GM13977 (cell line): ENCODE measurements at places on chromosomes 2 and 18.

- no peak for DNase-seq
Observed at GRCh38 chr2:65918760-65919187, 486.4 kb upstream of the SPRED2 start.

- no peak for DNase-seq
Observed at GRCh38 chr18:39389800-39390379, 1824.3 kb upstream of the CELF4 start.

- DNase-seq: no peak
Observed at GRCh38 chr18:2610549-2610948, 39.2 kb downstream of the NDC80 start.

GRCh38 chr2:98164256-98164655 lies 77.3 kb downstream of the VWA3B start:
- DNase-seq: no peak

DNA sequence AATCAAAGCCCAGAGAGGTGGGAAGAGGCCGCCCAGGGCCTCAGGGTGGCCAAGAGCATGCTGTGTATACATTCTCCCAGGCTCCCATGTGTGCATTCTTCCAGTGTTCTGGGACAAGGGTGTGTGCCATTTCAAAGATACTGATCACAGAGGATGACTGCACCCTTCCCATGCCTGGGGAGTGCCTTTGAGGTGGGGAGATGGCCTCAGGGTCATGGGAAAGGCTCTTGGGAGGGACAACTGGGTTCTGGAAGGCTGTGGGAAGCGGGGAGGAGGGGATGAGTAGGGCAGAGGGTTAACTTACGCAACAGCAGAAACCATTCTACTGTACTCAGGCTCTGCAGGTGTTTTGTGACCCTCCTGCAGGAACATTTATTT lies 40.9 kb downstream of the KLHL29 start:
- no peak for DNase-seq

- no peak for DNase-seq
Observed at GRCh38 chr2:20561637-20562454, 89.1 kb downstream of the HS1BP3 start.

- DNase-seq: no peak
Observed at GRCh38 chr18:74370115-74370514, 54.5 kb downstream of the C18orf63 start.

DNA sequence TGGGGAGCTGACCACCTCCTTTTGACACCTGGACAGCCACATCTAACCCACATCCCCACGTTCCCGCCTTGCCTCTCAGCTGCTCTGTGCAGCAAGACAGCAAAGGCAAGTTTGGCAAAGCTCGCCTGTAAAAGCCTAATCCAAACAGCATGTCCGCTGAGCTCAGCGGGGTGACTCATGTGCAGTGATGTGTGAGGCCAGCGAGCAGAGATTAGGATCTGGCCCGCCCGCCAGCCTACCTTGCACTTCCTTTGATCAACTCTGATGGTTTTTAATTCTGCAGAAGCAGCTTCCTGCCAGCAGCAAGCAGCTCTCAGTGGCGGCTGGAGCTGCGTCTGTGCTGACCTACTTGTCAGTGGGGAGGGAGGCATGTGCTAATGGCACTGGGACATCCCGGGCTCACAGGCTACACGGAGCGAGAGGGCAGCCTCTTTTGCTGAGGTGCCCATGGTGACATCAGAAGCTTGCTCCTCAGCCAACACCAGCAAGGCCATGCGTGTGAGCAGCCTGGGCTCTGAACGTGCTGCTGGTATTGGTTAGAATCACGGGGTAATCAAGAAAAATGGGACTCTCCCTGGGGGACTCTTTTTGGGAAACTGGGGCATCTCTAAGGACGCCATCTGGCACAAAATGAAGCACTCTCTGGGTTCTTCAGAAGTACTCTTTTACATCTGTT lies 36.0 kb upstream of the EML4 start:
- DNase-seq: peak; percentile 57

GRCh38 chr2:164039270-164039669 lies 303.5 kb upstream of the FIGN start:
- DNase-seq: no peak

DNA sequence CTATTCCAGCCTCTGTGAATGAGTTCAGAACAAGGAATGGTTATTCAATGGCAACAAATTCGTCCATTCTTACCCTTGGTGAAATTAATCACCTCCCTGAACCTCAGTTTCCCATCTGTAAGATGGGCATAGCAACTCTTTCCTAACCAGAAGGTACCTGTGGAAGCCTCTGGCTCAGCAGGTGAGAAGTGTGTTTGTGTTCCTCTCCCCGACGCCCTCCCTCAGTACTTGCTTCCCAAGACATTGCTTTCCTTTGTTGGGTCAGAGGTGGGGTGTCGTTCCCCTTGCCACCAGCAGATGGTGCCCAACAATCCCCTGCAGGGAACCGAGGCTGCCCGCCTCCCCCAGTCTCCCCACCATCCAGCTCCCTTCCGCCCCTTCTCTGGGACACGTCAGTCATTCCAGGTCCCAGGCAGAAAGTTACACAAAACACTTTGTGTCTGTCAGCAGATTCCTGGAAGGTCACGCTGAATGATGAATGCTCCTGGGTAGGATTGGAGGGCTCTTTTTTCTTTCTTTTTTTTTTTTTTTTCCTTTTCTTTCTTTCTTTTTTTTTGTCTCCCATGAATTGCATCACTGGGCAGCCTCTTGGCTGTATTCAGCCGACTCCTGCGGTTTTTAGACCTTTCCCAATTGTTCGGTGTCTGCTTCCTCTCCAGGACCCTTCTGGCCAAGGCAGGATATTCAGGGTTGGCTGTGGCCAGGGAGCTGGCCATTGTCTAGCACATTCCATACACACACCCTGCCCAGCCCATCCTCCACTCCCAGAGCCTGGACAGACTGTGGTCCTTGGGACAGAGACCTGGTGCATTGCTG lies 117.3 kb downstream of the LPIN1 start:
- peak; percentile 70 for DNase-seq

DNA sequence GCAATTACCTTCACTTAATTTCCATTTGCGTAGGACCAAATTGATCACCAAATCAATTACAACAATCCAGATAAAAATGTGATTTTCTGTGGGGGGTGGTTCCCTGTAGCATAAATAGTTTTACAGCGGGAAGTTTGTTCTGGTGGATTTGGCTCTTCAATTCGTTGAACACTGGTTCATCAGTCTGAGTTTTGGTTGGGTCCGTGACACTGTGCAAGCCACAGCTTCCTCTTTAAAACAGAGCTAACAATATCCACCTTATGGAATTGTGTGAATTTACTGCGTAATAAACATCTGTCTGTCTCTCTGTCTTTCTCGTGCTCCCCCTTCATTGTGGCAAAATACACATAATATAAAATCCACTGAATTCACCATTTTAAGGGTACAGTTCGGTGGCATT lies 310.8 kb downstream of the TGIF1 start:
- no peak for DNase-seq

GRCh38 chr2:239800785-239801386 lies 224.3 kb downstream of the NDUFA10 start:
- no peak for DNase-seq

DNA sequence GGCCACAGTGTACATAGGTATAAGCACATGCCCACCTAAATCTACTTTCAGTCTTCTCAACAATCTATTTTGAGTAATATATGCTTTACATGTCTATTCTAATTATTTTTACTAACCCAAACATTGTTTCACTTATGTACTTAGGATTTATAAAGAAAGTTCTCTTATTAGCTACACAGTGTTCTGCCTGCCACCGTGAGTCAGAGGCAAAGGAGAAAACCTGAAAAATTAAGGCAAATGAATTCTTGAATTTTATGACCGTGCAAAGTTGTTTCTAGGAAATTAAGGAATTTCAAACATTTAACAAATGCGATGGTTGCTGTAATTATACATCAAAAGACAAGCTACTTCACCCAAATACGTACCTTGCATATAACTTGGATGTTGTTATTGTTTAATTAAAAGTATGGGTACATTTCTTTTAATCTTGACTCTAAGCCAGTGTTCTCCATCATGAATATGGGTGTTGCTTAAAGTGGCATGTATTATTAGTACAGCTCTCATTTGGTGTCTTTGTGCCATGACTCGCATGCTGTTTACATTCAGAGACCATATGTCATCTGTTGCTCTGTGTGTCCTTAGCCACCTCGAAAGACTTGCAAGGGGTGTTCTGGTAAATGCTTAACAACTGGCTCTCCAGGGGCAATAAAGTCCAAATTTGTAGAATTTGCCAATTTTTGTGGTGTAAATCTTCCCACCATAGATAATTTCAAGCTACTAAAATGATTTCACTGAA lies 154.3 kb upstream of the FN1 start:
- DNase-seq: no peak

- DNase-seq: no peak
Observed at GRCh38 chr2:238260883-238261282, 21.0 kb upstream of the HES6 start.

GRCh38 chr2:8645176-8645831 lies 36.6 kb upstream of the ID2 start:
- no peak for DNase-seq

DNA sequence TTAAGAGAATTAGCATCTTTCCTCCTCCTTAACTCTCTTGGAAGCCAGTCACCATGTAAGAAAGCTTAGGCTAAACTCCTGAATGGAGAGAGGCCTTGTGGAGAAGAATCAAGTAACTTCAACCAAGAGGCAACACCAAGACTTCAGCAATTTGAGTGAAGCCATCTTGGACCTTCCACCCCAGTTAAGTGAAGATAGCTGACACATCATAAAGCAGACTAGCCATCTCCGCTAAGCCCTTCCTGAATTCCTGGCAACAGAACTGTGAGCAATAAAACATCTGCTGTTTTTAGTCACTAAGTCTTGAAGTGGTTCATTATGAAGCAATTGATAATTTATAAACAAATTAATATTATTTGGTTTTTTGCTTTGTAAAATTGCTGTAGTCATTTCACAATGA lies 1.5 kb upstream of the ZNF397 start:
- DNase-seq: no peak

DNA sequence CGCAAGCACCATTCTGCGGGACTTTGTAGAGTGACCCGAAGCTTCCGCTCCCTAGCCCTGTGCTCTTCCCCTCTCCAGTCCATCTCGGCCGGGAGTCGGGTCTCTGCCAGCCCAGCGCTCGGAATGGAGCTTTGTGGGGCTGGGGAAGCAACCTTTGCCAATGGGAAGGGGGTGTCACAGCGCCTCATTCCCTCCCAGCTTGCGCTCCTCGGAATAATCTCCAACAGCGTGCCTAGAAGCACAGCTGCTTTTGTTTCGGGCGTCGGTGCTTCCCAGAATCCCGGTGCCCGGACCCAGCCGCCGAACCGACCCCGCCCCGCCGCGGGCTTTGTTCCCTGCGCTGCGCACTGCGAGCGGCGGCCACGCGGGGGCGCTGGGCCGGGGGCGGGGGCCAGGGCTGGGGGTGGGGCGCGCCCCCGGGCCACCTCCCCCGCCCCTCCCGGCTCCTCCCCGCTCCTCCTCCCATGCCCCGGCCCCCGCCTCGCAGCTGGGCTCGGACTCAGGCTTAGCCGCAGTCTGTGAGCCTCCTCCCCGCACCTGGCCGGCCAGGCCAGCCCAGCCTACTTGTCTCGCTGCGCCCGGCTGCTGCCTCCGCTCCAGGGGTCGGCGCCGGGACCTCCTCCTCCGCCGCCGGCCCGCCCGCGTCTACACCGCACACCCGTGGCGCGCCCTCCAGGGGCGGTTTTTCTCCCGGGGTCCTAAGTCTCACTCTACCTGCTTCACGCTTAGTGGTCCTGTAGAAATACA lies 77.7 kb upstream of the SMAD2 start:
- peak; percentile 89 for DNase-seq

DNA sequence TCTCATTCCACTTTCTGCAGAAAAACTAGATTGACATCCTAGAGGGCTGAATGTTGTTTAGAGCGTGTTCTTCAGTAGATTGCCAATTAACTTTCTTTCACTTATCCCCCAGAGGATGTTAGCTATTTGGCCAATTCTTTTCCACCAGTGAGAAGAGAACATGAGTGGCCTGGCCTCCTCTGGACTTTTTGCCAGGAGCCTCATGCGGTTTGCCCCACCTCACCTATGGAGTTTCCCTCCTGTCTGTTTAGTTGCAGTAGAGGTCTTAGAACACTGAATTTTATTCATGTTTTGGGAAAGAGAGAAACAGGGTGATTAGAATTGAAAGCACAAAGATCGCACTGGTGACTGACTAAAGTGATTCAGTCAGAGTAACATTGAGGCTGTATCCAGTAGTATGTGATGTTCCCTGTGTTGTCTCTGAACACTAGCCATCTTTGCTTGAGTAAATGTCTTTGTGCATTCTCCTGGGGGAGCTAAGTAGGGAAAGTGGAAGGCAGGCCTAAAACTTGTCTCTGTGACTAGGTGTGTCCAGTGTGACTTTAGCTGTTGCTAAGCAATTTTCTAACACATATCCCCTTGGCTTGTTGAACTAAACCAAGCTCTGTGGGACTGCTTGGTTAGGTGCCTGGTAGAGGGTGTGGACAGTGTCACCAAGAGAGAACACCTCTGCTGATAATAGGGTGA lies 34.0 kb downstream of the UGP2 start:
- DNase-seq: peak; percentile 12

- no peak for DNase-seq
Observed at GRCh38 chr18:8688816-8689215, 16.5 kb upstream of the MTCL1 start.

DNA sequence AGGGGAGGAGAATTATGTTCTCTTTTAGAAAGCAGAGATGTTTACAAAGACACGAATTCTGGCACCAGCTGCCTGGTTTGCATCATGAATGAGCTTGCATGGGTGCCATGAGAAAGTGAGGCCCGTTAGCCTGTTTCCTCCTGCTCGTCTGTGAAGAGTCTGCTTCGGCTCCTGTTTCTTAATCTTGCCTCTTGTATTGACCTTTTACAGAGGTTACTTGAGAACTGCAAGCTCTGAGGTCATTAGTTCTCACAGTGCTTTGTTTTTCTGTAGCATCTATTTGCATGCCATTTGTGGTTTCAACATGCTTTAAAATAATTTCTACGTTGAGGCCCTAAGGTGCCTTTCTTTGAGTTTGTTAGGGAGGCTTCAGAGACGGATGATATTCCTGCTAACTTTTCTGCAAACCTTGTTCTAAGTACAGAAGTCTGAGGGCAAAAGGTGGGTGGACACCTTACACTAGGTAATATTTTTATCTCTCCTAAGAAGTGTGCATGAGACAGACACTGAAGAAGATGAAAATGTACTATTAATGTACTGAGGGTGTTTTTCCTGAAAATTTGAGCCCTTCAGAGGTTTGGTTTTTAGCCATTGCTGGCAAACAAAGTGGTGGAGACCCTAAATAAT lies 53.4 kb upstream of the LINC00305 start:
- peak; percentile 61 for DNase-seq

DNA sequence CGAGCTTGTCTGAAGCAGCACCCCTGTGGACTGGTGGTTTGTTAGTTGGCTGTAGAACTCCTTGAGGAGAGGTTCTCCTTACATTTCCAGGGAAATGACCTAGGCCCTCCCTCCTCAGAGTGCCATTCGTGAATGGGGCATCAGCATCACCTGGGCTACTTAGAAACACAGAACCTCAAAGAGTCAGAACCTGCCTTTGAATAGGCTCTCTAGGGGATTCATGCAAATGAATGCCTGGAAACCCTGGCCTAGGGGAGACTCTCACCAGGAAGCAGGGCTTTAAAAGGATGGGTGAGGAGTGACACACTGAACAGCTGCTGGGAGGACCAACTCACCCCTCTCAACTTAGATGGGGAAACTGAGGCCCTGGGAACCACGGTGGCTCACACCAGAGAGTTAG lies 2.1 kb upstream of the MOCOS start:
- no peak for DNase-seq

- peak; percentile 64 for DNase-seq
Observed at GRCh38 chr2:172710584-172711047, 25.0 kb upstream of the RAPGEF4 start.
